GM10248 (cell line): ENCODE measurements at places on chromosomes 3 and 15.
A peak's percentile ranks its signal among the peaks of the same experiment; 100 is the strongest.

DNA sequence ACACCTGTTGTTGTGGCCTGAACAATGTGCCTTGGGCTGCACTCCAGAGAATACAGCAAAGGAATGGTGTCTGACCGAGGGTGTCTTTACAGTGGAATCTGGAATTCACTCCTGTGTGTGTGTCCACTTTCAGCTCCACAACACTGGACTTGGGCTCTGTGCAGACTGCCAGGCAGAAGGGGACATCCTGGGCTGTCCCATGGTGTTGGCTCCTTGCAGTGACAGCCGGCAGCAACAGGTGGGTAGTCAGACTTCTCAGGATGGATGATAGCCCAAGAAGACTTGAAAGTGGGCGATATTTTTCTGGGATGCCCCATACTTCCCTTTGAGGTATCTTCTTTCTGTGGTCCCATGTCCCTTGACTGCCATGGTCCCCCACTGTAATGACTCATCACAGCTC, 45.0 kb downstream of the DPH3 start:
- no peak for DNase-seq

DNA sequence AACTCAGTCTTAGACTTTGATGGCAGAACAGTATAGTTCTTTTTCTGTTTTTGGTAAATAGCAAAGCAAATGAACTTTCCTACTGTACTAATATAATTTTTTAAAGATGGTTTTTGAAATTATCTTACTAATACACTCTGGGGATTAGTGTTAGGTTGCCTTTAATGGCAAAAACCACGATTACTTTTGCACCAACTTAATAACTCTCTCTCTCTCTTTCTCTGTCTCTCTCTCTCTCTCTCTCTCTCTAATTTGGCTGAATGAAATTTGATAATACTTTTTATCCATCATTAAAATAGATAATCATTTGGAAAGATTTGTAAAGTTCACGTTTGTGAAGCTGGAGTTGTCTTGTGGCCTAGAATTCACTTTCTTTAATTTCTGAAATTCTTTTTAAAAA, 257.8 kb downstream of the LPP start:
- DNase-seq = no peak

GRCh38 chr3:33901862-33902563, 103.6 kb downstream of the PDCD6IP start:
- DNase-seq = no peak

- DNase-seq = no peak
Measured at GRCh38 chr3:39806820-39807219, 2.6 kb upstream of the MYRIP start.

GRCh38 chr3:99872923-99873254, 55.2 kb downstream of the CMSS1 start:
- peak; percentile 38 for DNase-seq

- DNase-seq = no peak
Measured at GRCh38 chr3:111870620-111871019, 11.6 kb downstream of the PHLDB2 start.

DNA sequence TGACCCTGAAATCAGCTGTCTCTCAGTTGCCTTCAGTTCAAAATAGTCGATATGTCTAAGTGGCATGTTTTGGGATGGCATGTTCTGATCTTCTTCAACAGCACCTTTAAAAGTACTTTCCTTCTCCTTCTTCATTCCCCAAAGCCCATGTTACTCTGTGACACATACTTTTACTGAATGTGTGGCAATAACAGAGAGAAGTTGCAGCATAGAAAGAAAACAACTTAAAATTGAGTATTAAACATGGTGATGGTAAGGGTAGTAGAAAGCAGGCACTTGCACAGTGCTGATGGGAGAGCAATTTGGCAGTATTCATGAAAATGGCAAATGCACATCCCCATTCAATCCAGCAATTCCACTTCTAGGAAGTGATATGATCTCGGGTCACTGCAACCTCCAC, 12.3 kb upstream of the ULK4 start:
- DNase-seq = no peak

GRCh38 chr3:86978111-86978551, 12.8 kb downstream of the VGLL3 start:
- no peak for DNase-seq

DNA sequence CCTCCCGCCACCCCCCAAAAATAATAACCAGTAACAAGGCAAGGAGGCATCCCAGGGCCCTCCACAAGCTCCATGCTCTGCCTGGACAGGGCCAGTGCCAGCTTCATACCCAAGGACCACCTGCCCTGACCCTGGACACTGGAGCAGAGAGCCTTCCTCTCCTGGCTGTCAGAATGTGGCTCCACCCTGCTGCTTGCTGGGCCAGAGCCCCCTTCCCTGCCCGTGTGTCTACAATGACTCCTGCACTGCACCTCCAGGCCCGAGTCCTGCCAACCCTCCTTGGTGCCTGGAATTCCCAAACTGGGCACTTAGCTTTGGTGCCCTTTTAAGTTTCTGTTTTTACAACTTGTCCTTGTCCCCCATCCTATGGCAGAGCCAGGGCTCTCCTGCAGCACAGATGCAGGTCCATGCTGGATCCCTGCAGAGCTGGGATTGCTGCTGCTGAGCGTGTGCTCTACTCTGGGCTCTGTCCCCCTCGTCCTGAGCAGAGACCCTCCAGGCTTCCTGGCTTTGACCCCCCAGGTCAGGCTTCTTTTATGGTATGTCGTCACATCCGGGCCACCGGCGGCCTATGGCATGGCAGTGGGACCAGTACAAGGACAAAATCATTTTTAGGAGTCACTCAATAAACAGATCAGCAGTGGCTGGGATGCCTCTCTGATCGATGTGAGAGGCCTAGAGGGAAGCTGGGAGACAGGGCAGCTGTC, 11.4 kb upstream of the SNRPA1 start:
- DNase-seq = no peak

DNA sequence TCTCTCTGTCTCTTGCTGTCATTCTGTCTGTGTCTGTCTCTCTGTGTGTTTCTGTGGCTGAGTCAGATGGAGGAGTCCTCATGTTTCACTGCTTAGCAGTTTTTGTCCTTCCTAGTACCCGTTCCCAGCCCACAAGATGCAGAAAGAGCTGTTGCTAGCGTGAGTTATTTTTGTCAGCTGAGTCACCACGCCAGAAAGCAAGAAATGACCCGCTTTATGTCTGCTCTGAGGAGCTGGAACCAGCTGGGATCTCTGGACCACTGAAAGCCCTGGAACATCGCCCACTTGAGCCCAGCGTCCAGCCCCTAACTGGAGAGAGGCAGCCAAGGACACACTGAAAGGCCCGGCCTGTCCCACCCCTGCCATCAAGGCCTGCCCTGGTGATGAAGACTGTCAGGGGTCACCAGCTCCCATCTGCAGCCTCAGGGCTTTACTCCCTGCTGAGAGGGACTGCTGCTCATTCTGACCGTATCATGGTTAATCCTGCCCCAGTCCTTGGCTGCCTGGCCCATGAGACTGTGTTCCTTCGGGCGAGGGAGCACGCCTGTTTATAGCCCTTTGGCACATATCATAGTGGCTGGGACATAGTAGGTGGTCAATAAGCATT, 101.7 kb upstream of the TPM1 start:
- no peak for DNase-seq

- DNase-seq = peak; percentile 19
Measured at GRCh38 chr3:115146032-115146417, 1.1 kb downstream of the ZBTB20 start.

DNA sequence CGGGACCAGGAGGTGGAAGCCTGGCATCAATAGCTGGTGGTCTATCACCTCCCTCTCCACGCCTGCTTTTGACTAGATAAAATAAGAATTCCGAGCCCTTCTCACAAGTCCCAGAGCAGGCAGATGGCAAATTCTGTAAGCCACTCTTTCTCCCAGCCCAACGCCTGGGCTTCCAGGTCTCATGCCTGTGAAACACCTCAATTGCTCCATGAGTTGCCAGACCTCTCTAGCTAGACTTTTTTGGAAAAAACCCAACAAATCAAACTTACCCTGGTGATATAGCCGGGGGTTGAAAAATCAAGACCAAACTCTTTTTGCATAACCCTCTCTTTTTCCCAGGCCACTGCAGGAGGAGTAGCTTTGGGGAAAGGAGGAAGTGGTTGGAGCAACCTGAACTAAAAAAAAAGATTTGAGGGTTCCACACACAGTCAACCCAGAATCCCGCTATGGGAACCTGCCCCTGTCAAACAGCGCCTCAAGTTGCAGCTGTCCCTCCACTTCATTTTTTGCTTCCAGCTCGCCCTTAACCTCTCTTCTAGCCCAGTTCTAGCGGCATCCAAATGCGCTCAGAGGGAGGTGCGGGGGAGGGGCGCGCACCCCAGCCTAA, 7.0 kb downstream of the BHLHE40 start:
- DNase-seq = no peak

DNA sequence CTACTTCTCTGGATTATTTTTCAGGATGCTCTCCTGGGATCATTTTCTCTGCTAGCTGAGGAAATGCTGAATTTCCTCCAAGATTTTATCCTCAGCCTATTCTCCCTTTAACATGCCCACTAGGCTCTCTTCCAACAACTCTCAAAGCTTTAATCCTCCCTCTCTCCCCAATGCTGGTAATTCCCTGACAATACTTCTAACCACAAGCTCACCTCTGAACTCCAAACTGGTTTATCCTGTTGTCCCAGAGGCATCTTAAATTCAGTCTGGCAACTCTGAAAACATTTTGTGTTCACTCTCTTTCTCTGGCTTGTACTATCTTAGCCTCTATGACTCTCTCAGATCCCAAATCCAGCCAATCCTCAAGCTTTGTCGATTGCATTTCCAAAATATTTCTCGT, 490.3 kb downstream of the MECOM start:
- DNase-seq = no peak

DNA sequence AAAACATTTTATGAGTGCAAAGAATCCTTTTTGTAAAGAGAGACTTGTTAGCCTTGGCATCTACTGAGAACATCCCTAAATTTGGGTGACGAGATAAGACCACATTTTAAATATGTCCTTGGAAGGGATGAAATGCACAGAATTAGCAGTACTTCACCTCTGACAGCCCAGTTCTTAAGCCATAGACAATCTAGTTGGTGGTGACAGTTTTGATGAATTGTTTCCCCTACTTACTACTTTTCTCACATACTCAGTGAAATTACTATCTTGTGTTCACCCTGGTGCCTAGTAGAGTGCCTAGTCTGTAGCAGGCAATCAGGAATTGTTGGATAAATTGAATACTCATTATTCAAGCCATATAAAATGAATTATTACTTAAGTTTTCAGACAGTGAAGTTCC, 3.4 kb downstream of the SCAANT1 start:
- no peak for DNase-seq

DNA sequence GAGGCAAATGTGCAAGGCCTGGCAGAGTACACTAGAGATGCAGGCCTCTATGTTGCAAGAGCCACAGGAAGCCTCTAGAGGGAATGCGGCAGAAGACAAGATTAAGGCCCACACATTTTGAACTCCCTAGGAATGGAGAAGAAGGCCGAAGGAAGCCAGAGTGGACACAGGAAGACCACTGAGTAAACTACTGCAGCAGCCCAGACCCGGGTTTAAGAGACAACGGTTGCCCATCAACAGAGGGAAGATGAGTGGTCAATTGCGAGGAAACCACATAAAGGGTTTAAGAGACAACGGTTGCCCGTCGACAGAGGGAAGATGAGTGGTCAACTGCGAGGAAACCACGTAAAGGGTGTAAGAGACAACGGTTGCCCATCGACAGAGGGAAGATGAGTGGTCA, 14.6 kb downstream of the CHSY1 start:
- DNase-seq = no peak

DNA sequence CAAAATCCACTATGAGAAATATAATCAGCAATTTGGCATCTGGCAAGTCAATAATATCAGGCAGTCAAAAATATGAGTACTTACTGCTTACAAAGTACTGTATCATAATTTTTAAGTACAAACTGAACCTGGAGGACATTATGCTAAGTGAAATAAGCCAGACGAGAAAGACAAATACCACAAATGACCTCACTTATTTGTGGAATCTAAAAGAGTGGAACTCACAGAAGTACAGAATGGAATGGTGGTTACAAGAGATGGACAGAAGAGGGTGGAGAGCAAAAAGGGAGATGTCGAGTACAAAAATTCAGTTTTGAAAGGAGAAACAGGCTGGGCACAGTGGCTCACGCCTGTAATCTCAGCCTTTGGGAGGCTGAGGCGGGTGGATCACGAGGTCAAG, 12.4 kb downstream of the PCYT1A start:
- DNase-seq = no peak

DNA sequence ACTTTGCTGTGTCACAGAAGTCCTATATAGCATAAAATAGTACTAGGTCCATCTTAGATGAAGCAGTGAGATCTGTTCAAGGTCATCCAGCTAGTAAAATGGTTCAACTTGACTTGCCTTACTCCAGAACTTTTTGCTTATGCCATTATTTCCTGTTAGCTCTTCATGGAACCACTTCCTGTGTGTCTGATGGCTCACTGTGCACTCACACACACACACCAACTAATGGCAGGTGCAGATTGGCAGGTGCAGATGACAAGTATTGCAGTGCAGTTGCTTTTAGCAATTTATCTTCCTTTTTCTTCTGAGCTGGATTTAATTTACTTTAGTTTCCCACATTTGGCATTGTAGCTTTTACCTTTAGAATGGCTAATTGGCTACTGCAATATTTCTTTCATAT, 29.8 kb downstream of the GOLGA8S start:
- no peak for DNase-seq

DNA sequence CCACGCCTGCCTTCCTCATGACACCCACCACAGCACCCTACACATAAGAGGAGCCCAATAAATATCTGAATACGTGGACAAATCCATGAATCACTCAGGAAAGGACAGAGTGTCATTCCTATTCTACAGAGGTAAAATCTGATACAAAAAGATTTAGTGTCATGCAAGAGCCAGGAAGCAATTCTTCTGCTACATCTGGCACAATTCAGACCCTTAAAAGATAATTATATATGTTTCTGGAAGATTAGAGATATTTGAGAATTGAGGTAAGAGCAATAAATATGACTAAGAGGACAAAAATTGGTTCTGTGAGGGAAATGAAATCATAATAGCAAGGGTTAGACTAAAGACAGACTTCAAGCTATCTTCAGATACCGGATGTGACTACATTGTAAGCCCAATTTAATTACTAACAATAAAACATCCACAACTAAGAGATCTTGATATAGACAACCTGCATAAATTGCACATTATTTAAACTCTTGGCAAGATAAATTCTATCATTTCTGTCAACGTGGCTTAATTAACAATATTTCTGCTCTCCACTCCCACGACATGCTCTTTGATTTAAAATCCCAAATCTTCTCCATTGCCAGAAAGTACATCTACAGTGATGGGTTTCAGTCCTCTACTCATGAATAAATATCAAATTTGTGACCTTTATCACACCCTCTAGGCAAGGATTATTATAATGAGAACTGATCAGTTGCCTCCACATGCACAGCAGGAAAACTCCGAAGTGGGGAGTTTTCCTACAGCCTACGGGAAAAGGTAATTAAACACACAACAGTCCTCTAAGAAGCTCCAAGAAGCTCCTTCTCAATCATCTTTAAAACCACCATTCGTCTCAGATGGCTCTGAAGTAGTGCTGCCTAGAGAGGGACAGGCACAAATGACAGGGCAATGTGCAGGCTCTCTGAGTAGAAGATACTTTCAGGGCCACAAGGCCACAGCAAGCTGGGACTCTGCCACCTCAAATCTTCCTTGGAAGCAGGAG, 32.6 kb downstream of the MB21D2 start:
- DNase-seq = no peak

GRCh38 chr15:41507820-41508290, 5.8 kb downstream of the LTK start:
- no peak for DNase-seq
